Activated CD8-positive, alpha-beta T cell treated with anti-CD3 and anti-CD28 coated beads, Interleukin-2, amount 10 ng/mL, durations not matched to agents 7 days and 5 days (primary cell): ENCODE measurements at places on chromosomes 3 and 15. TPM values are rescaled to one million over a fixed set of nuclear protein-coding genes. Genes with fewer than 3 reads are reported as not detected.

The LDHAL6B gene
- total RNA-seq: not detected

The MYLK gene
- not detected for total RNA-seq

The VPS39 gene
- total RNA-seq: 61.0 TPM

The ROPN1 gene
- total RNA-seq: not detected

The DPPA2 gene
- total RNA-seq: not detected

The SH3GL3 gene
- not detected for total RNA-seq

The OR5K2 gene
- not detected for total RNA-seq

The TIMP4 gene
- not detected for total RNA-seq

The ECE2 gene
- not detected for total RNA-seq

The PTH1R gene
- not detected for total RNA-seq

The CKMT1A gene
- total RNA-seq: not detected

The NEK10 gene
- 0.74 TPM for total RNA-seq

The MYRIP gene
- total RNA-seq: not detected

The FANCD2OS gene
- total RNA-seq: not detected

The RAB27A gene
- 102 TPM for total RNA-seq

The CATSPER2 gene
- 9.1 TPM for total RNA-seq

The CNTN3 gene
- not detected for total RNA-seq

The RHO gene
- not detected for total RNA-seq

The AGBL1 gene
- total RNA-seq: not detected

The NOX5 gene
- not detected for total RNA-seq

The PPP1R14D gene
- total RNA-seq: not detected

The CPNE9 gene
- total RNA-seq: not detected

The AMOTL2 gene
- total RNA-seq: not detected

The TGM4 gene
- not detected for total RNA-seq

The CCDC54 gene
- total RNA-seq: not detected

The SCN11A gene
- not detected for total RNA-seq

The USP4 gene
- total RNA-seq: 74.0 TPM

The NCEH1 gene
- total RNA-seq: 8.2 TPM

The UBE3A gene
- 92.2 TPM for total RNA-seq

The LEKR1 gene
- 0.81 TPM for total RNA-seq

The SLC51A gene
- total RNA-seq: not detected

The IL20RB gene
- 1.6 TPM for total RNA-seq
